WTC11 (cell line): ENCODE measurements at places on chromosomes 5 and 9.

DNA sequence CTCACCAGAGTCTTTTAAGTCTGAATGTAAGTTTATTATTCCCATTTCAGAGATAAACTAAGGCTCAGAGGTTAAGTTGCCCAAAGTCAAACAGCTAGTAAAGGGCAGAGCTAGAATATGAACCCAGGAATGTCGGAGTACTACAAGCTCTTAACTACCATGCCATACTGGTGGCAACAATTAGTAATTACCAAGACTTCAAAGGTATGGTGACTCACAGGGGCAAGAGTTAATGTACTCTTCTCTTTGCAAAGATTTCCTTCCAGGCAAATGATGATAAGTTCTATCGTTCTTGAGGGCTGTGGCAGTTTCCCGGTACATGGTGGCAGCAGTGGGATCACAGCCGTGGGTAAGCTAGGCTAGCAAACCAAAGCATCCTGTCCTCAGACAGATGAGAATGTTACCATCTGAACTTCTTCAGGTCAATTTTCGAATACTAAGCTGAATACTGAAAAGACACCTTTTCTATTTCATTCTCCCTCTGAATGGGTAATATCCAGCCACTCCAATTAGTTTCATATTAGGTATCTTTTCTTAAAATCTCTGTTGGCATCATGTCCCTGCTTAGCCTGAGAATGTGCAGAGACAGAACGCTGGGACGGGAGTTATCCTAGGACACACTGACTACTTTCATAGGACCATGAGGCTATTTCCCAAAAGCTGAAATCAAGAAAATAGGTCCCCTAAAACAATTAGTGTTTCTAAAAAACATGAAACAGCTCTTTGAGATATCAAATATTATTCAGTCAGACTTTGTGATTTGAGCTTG, 117.0 kb upstream of the NR5A1 start:
- DNase-seq, result no peak

DNA sequence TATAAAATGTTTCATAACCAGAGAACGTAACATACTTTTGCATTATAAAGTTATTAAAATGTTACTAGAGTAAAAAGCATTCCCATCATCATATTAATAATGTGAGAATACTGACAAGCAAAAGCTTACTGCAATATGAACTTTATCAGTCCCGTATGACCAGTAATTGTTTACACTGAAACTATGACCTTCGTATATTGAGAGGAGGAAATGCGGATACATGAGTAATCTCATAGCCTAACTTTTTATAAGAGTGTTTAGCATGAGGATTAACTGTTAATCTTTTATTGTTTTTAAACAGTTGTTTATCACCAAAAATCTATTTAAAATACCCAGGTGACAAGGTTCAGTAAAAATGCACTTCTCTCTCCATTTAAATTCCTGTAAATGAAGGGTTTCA, 272.4 kb downstream of the SLF1 start:
- DNase-seq, result no peak

GRCh38 chr5:14028938-14029584, 84.6 kb upstream of the DNAH5 start:
- no peak for DNase-seq

- no peak for DNase-seq
These were observed 1.0 kb downstream of the ANKH start for GRCh38 chr5:14870337-14871213.

DNA sequence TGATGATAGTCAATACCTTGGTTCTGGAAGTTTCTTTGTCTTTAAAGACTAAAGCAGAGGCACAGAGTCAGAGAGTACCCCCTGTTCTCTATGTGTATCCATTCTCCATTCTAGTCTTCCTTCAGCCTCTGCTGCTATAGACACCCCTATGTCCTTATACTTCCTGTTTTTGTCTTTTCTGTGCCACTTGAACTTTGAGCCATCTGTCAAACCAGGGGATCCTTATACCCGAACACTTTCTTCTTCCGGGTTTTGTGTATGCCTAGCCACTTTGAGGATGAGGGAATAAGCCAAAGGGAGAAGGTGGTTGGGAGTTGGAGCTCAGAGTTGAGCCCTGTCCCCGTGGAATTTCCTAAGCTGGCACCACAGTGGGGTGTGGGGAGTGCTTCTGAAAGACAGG, 61.1 kb upstream of the IL6ST start:
- no peak for DNase-seq

GRCh38 chr9:135326633-135327152, 152.9 kb upstream of the PPP1R26 start:
- no peak for DNase-seq

DNA sequence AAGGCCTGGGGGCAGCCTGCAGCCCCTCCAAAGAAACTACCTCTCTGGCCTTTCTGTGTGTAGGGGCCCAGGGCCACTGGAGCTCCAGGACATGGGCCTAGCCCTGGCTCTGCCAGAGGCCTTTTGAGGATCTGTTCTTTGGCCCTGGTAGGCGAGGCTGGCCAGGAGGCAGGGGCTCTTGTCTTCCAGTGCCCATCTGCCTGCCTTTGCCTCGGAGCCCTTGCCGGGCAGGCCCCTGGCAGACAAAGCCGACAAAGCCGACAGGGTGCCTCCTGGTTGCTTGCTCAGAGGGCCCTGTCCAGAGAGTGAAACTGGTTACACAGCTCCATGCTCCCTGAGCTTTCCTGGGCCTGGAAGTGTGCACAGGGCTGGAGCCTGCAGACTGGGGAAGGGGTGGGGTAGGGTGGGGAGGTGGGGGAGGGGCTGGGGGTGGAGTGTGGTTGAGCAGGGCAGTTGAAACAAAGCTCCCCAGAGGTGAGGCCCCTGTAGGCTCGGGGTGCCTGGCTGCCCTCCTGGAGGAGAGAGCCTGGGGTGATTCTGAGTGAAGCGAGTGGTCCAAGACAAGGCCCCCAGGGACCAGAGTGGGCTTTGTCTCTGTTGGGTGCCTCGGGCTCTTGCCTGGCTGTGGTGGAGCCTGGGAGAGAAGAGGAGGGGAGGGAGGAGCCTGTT, 29.3 kb downstream of the PTPA start:
- peak; percentile 35 for DNase-seq

GRCh38 chr9:81772144-81772543, 82.8 kb upstream of the TLE1 start:
- no peak for DNase-seq

DNA sequence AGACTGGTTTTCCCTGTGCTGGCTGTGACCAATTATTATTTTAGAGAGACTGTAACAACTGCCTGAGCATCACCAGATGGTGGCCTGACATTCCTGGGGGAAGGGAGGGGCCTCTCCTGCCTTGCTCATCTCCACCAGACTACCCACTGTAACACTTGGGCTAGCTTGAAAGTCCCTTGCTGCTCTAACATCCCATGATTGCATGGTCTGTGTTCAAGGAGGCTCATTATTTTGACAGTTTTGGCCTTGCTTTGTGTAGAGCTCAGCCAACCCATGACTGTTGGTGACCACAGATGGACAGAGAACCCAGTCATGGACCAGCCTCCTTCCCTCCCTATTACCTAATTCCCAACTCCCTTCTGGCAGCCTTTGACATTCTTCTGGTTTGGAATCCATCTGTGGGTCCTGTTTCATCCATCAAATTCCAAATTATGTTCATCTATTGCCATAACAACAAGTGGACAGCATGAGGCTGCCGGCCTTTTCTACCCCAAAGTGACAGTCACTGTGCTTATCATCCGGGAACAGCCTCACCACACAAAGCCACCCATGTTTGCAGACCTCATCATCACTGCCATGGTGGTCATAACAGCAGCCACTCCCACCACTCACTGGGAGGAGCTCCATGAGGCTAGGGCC, 49.0 kb upstream of the ICE1 start:
- no peak for DNase-seq

- no peak for DNase-seq
These were observed 18.7 kb downstream of the CRHBP start for GRCh38 chr5:76971511-76971910.

DNA sequence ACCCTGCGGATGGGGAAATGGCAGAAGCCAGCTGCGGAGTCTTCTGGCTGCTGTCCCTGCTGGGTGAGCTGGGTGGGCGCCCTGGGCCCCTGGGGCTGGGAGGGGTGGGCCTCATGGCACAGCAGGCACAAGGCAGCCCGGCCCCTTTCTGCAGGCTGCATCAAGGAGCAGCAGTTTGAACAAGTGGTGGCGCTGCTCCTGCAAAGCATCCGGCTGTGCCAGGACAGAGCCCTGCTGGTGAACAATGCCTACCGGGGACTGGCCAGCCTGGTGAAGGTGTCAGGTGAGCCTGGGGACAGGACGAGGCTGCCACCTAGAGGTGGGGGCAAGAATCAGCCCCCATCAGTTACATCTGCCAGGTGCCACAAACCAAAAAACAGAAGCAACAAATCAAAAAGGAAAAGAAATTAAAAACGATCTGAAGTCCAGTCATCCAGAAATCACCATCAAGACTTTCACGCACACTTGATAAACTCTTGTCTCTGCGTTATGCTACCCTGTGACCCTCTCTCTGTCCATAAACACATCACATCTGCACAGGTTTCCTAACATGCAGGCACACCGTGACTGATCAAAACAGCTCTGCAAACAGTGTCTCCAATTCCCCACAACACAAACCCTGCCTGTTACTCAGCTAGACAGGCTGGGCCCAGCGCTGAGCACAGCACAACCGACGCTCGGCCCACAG, 13.9 kb downstream of the REXO4 start:
- peak; percentile 72 for DNase-seq

GRCh38 chr5:61679562-61679961, 347.5 kb downstream of the ZSWIM6 start:
- DNase-seq, result no peak

GRCh38 chr5:61053937-61054336, 108.3 kb downstream of the SMIM15 start:
- no peak for DNase-seq

- DNase-seq, result no peak
These were observed 113.9 kb downstream of the TAF11L14 start for GRCh38 chr5:17748201-17748600.

DNA sequence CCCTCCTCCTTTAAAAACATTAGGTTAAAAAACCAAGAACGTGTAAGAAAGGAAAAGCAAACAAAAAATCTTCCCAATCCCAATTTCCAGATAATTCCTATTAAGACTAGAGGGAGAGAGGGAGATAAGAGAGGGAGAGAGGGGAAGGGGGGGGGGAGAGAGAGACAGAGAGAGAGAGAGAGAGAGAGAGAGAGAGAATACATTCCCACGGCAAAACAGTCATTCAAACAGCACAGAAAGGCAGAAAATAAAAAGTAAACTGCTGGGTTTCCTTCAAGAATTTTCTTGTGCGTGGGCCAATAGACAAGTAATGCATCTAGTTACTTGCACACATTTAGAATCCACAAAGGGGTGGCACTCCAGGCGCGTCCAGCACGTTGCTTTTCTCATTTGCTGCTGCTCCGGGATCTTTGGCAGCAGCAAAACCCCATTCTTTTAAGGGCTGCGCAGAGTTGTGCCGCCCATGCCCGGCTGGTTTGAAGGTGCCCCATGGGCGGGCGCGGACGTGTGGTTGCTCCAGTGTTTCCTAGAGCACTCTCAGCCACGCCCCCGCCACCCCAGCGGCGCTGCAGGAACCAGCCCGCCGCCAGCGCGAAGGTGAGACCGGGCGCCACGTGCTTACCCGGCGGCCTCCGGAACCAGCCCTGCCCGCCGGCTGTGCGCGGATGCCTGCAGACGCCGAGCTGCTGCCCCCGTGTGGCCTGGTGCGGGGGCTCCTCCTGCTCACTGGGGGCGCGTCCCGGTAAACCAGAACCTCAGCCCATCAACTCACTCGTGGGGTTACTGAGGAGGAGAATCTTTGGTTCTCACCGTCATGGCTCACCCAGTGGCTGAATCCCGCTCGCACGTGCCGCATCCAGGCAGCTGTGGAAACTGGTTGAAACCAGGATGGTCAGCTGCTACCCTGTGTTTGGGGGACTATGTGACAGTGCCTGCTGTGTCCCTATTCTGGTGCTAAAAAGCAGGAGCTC, 44.6 kb downstream of the STC2 start:
- peak; percentile 87 for DNase-seq

GRCh38 chr5:63228154-63228553, 649.5 kb downstream of the LRRC70 start:
- DNase-seq, result no peak

- DNase-seq, result no peak
These were observed 435.5 kb downstream of the CAAP1 start for GRCh38 chr9:26457151-26457550.

GRCh38 chr5:100270023-100270771, 265.0 kb upstream of the FAM174A start:
- no peak for DNase-seq

- DNase-seq, result no peak
These were observed 57.4 kb upstream of the ECM2 start for GRCh38 chr9:92592946-92593861.

DNA sequence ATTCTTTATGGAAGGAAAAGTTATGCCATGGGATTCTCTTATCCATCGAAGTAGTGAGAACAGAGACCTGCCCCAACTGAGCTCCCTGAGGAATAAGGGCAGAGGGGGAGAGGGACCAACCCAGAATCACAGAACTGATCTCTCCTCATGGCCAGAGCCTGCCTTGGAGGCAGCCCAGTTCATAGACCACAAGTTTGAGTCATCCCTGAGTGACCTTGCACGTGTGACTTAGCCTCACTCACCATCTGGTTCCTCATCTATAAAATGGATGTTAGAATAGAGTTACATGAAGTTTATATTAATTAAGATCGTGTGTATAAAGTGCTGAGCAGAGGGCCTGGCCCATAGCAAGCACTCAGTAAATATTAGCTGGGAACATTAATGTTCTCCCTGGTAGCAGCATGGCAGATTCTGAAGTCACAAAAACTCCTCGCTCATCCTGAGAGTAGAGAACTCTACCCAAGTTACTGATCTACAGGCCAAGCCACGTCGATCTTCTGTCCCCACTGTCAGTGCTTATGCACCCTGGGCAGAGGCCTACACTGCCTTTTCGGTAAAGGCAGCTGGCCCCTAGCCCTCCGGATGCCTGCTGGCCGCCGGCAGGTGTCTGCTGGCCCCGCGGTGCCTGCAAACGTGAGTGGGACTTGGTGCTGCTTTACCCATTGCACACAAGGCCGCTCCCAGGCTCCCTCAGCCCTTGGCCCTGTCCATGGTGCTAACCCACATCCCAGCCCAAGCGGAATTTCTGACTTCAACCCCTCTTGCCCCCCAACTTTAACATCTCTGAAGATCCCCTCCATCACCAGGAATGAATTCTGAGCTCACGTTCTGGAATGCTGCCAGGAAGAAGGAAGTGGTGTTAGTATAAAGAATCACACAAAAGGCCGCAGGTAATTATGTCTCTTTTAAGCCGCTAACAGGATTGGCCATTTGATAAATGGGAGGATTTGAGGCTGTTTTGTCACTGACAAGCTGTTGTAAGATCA, 61.1 kb upstream of the ARAP3 start:
- DNase-seq, result peak; percentile 84

- DNase-seq, result no peak
These were observed 10.6 kb upstream of the DMRT2 start for GRCh38 chr9:1039589-1039988.

GRCh38 chr9:89505048-89505447, 7.1 kb upstream of the SEMA4D start:
- no peak for DNase-seq

- DNase-seq, result no peak
These were observed 58.9 kb upstream of the GRAMD2B start for GRCh38 chr5:126364206-126364902.

GRCh38 chr5:78530342-78531096, 118.1 kb downstream of the LHFPL2 start:
- DNase-seq, result no peak

GRCh38 chr5:138596105-138596881, 21.1 kb upstream of the HSPA9 start:
- no peak for DNase-seq

- DNase-seq, result no peak
These were observed 26.6 kb downstream of the ROPN1L start for GRCh38 chr5:10468256-10468655.
